Fibroblast of lung (primary cell): ENCODE measurements at places on chromosomes 1 and 21. TPM values are rescaled to one million over a fixed set of nuclear protein-coding genes. Genes with fewer than 3 reads are reported as not detected.

- H3K36me3 ChIP-seq = peaks cover 6% of the 10 kb centered on the region
- H3K4me3 ChIP-seq = no peak overlapping the region
- no peak for DNase-seq
- H3K27me3 ChIP-seq = no peaks in the 10 kb centered on the region
- H3K4me1 ChIP-seq = no peaks in the 10 kb centered on the region
- no peak overlapping the region for H3K27ac ChIP-seq
Measured at GRCh38 chr1:23357138-23357908, 12.3 kb downstream of the ZNF436 start.

DNA sequence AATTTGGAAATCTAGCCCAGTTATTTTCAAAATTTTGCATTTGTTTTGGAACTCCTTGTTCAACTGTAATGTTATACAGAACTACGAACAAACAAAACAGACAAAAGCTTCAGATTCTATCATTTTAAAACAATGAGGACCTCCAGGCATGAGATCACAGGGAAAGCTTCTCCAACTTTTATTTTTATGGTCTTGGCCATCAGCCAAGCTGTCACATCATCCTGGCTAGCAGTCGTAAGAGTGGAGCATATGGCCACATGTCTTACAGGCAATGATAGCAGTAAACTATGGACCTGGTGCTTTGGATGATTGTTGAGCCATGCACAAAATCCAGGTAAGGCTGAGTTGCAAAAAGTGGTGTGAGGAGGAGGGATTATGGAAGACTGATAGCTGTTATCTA, 299.6 kb downstream of the LMX1A start:
- no peak overlapping the region for H3K4me3 ChIP-seq
- no peaks in the 10 kb centered on the region for H3K36me3 ChIP-seq
- H3K27ac ChIP-seq = no peak overlapping the region
- DNase-seq = no peak

Gene ZNF669
- total RNA-seq = 10.2 and 11.6 TPM in 2 replicates

Gene KRTAP21-2
- not detected in 2 replicates for total RNA-seq
